ENCODE measurements at places on chromosomes 7 and 10.

- DNase-seq, result no peak
Measured at GRCh38 chr7:130741331-130741995, 7.5 kb upstream of the KLF14 start.

- no peak for DNase-seq
Measured at GRCh38 chr10:67114945-67115344, 189.1 kb downstream of the LRRTM3 start.

DNA sequence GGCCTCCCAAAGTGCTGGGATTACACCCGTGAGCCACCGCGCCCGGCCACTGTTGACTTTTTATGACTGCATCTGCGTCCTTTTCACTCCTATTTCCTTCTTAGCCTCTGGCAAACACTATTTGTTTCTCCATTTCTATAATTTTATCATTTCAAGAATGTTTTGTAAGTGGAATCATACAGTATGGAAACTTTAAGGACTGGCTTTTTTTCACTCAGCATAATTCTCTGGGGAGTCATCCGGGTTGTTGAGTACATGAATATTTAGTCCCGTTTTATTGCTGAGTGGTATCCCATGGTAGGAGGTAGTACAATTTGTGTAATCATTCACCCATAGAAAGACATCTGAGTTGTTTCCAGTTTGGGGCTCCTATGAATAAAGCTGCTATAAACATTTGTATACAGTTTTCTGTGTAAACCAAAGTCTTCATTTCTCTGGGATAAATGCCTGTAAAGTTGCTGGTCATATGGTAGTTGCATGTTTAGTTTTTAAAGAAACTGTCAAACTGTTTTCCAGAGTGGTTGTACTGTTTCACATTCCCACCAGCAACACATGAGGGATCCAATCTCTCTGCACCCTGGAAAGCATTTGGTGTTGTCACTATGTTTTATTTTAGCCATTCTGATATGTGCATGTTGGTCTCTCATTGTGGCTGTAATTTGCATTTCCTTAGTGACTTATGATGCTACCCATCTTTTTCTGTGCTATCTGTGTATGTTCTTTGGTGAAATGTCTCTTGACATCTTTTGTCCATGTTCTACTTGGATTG lies 139.6 kb upstream of the EEPD1 start:
- no peak for DNase-seq

GRCh38 chr7:9962742-9963141 lies 1010.9 kb upstream of the PHF14 start:
- DNase-seq, result no peak

- no peak for DNase-seq
Measured at GRCh38 chr10:118032564-118032963, 14.2 kb downstream of the RAB11FIP2 start.

- DNase-seq, result no peak
Measured at GRCh38 chr10:103916876-103917275, 1.1 kb downstream of the STN1 start.

GRCh38 chr10:6912929-6913328 lies 332.9 kb upstream of the PRKCQ start:
- DNase-seq, result no peak

DNA sequence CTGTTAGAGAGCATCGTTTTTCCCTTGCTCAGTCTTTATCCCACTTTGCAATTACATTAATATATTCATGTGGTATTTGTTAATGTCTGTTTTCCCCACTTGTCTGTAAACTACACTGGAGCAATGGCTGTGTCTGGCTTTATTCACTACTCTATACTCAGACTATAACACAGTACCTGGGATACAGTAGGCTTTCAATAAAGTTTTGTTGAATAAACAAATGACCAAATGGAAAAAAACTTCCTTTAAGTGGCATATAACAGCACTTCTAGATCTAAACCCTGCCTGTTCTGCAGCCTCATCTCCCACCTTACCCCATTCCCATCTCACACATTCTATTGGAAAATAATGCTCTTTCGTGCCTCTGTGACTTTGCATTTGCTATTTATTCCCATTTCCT lies 57.3 kb upstream of the SPOCK2 start:
- no peak for DNase-seq

GRCh38 chr7:24800667-24801066 lies 43.4 kb upstream of the GSDME start:
- DNase-seq, result no peak

DNA sequence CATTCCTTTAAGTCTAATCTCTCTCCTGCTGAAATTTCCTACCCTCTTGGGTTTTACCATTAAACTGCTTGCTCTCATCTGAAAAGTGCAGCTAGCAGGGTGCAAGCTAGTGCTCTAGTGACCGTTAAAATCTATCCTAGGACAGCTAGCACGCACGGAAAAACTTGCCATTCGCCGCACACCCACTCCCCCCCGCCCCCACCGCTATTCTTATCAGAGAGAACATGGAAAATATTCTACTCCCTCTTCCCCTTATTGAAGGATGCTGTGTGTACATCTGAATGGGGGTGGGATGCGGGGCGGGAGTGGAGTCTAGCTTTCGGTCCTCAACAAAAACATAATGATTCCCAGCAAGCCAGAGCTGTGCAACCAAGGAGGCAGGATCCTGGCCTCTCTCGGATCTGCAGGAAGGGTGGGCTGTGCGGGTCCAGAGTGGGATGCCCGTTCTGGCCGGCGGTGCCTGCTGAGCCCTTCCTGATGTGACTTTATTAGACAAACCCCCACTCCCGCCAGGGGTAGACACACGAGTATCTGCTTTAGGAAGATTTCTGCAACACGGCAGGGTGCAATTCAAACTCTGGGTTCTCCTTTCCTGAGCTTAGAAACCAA lies 1.1 kb upstream of the ADRA2A start:
- DNase-seq, result no peak

GRCh38 chr10:46312953-46313352 lies 26.2 kb downstream of the ANTXRL start:
- no peak for DNase-seq

- no peak for DNase-seq
Measured at GRCh38 chr10:77532068-77532467, 105.5 kb downstream of the KCNMA1 start.

DNA sequence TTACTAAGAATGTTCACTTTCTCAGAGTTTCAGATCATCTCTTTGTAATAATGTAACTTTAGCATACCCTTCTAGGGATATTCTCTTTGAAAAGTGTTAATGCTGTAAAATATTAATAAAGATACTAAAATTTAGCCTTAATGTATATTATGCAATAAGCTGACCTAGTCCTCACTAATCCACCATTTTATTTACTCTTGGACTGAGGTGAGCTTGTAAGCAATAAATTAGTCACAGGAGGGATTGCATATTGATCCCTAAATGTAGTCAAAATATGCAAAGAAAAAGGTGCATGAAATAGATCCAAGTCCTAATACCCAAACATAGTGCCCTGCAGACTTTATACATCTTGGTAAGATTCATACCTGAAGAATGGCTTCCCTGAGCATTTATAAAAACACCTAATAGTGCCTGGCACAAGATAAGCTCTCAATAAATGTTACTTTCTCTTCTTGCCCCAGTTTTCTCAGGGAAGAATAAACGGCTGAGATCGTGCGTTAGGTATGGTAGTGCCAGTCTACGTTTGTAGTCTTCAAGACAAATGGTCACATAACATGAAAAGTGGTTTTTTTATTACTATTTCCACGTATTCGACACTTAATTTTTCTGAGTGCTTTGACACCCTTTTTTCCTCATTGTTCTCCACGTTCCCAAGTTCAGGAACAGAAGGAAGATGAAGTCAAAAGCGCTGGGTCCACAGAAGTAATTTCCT lies 14.3 kb downstream of the INSIG1 start:
- no peak for DNase-seq

GRCh38 chr10:88687853-88688467 lies 18.1 kb upstream of the LIPK start:
- no peak for DNase-seq

DNA sequence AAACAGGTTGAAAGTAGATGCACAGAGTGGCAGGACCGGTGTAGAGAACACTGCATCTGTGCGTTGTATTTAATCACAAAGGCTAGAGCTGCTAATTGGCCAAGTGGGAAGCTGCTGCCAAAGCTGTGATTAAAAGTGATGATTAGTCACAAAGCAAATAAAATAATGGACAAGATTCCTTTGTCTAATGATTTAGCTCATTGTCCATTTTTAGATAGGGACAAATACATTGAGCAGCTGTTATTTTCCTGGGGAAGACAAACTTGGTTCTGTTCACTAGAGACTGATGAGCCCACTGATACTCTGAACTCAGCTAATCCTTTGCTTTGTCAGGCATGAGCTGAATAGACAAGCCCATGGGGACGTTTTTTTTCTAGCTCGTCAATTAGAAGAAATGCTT lies 19.7 kb downstream of the UBE3C start:
- DNase-seq, result no peak

DNA sequence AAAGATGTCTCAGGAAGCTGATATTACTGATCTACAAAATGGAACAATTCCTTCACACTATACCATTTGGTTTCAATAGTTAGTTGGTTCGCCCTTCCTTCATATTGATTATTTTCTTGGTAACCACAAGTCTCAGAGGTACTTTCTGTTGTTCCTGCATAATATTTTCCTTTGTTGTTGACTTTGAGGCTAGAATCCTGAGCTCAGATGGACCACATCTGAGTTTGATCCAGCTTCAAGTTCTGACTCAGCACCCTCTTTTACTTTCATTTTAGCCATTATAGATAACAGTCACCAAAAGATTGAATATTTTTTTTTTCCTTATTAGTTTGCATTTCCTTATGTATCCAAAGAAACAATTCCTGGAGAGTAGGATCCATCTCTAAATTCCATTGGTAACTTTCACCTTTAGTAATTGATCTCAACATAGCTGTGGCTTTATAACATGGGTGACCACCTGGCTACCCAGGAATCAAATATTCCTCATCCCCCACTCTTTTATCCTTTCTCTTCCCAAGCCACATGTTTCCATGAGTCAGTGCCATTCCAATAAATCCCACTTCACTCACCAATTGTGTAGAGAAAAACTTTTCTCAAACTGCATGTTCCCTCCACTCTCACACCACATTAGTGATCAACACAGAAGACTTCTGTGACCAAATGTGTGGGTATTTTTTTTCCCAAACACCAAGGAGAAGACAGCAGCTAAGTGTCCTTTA lies 9.7 kb upstream of the ABCA13 start:
- no peak for DNase-seq

DNA sequence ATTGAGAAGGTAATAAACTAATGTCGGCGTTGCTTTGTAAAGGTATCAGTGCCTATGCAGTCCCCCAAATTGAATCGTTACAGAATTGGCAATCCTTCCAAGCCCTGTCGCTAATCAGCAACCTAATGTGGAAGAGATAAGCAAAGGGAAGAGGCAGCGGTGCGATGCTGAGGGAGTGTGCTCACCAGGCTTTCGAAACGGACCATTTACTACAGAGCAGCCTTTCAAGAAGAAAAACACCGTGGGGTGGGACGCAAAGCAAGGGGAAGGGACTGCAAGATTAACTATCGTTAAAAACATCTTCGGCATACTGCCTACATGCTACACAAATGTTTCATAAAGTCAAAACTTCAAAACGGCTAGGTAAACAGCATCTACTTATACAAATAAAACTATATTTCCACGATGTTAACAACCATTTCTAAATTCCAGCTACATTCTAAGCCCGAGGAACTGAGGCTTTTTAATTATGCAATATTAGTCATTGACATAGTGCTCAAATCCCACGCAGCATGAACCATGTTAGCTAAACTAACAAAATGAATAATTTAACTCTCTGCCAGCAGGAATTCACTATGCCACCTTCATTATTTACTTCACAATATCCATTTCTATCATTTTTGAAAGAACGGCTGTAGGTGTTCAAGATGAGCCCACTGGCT lies 85.2 kb downstream of the CHCHD3 start:
- DNase-seq, result no peak

DNA sequence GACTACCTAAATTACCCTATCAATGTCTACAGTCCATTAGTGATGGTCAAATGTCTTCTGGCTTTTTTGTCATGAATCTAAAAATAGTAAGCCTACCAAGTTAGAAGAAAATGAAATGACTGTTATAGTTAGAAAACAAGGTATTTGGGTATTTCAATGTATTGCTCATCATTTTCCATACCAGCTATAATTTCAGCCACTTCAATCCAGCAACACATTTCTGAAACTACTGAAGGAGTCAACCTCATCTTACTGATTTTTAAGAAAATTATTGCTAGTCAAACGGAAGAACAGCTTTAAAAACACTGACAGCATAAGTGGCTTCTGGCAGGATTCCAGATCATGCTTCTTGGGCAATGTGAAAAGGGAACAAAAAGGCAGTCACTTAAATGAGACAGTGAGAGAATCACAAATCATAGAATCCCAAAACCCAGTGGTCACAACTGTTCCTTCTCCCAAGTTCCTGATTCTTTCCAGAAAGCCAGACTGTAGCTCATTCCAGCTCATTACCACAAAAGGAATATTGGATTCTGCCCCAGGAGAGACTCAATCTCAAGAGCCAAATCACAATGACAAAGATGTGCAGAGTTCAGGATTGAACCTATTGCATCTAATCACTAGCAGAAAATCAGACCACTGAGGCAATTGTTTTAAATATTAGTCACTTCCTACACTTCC lies 61.2 kb upstream of the LRRN3 start:
- DNase-seq, result no peak

Measured in substantia nigra (tissue), 51 donors.